ENCODE measurements at places on chromosomes 7 and 10. TPM values are rescaled to one million over a fixed set of nuclear protein-coding genes. Genes with fewer than 3 reads are reported as not detected.

DNA sequence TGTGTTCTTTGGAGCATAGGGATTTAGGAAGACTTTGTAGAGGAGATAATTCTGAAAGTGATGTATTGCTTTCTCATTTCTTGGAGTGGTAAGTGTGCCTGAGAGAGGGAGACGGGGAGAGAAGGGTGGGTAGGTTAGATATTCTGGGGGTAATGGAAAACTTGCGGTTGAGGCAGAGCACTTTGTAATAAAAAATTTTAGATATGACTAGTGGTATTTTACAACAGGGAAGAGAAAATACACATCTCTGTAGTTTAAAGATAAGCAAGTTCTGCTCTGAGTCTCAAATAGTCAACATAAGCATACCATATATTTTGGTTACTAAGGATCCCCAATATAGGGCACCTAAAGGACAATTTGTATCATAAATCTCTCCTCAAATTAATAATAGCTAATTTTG lies 6.6 kb downstream of the VPS50 start:
- no peak for DNase-seq

- peak; percentile 43 for DNase-seq
Measured at GRCh38 chr10:102394801-102395399, 605 bp upstream of the NFKB2 start.

- DNase-seq = no peak
Measured at GRCh38 chr10:3353235-3353634, 180.7 kb upstream of the PITRM1 start.

DNA sequence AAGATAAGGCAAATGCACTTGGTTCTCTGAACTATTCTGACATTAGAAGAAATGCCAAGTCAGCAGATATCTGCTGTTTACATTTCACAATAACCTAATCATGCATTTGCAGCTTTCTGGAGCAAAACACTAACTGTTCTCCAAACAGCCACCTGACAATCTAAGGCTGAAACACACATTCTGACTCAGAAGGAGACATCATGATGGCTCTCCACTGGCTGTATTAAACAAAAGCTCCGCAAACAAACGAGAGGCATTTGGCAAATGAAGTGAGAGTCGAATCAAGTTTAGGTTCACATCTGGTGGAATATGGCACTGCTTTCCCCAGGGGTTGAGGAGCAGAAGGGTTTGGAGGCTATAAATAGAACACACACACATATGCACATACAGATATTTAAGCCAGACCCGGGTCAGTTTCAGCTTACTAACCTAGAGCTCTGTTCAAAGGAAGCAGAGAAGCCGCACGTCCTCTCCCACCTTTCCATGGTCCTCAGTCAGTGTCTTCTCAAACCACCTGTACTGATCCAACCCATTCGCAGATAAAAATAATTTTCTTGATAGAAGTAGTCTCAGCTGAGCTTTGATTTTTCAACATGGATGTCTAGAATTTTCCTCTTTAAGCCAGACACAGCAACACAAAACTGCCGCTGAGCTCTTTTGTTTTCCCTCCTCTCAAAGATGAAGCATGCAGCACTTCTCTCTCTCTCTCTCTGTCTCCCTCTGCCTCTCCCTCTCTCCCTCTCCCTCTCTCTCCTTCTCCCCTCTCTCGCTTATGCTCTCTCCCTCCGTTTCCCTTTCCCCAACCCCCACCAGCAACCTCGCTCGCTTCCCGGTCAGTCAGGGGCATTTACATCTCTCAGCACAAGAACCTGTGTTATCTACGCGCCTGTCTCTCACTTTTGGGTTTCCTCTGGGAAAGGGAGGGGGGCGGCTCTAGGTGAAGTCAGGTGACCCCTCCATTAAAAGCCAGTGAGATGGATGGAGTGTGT lies 682.8 kb downstream of the MAGI2 start:
- DNase-seq = peak; percentile 59

- no peak for DNase-seq
Measured at GRCh38 chr7:71388181-71388580, 256.2 kb downstream of the GALNT17 start.

DNA sequence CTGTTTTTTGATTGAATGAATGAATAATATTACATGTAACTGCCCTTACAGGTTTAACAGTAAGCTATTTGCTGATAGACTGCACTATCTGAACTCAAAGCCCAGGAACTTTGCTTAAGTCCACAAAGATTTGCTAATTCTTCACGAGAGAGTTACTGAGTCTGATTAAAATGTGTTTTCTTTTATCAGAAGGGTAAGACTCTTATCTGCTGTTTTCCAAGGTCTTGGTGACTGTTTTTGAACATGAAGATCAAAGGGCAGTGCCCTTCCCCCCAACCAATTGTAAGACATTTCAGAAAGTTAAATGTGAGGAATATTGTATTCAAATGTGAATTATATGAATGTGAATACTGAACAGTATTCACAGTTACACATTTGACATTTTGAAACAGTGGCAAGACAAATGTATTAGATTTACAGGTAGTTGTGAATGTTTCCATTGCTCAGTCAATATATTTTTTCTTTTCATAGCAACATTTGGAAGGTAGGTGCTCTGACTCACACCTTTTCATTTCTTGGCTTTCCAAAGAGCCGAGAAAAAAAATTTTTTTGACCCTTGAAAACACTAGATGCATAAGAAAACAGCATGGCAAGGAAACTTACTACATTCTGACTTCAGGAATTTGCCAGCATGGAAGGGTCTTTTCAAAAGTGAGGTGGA lies 62.7 kb downstream of the DKK1 start:
- no peak for DNase-seq

GRCh38 chr7:70602117-70602516 lies 529.8 kb upstream of the GALNT17 start:
- DNase-seq = no peak

Gene NUTM2B
- total RNA-seq = 0.51 TPM

Gene KCNMA1
- total RNA-seq = 103 TPM

Gene MMP21
- total RNA-seq = 0.26 TPM
